Cerebellar cortex (tissue), 1 donor: ENCODE measurements at places on chromosomes 16 and 17.

GRCh38 chr16:49929626-49930025 lies 73.7 kb upstream of the ZNF423 start:
- no peak for DNase-seq

DNA sequence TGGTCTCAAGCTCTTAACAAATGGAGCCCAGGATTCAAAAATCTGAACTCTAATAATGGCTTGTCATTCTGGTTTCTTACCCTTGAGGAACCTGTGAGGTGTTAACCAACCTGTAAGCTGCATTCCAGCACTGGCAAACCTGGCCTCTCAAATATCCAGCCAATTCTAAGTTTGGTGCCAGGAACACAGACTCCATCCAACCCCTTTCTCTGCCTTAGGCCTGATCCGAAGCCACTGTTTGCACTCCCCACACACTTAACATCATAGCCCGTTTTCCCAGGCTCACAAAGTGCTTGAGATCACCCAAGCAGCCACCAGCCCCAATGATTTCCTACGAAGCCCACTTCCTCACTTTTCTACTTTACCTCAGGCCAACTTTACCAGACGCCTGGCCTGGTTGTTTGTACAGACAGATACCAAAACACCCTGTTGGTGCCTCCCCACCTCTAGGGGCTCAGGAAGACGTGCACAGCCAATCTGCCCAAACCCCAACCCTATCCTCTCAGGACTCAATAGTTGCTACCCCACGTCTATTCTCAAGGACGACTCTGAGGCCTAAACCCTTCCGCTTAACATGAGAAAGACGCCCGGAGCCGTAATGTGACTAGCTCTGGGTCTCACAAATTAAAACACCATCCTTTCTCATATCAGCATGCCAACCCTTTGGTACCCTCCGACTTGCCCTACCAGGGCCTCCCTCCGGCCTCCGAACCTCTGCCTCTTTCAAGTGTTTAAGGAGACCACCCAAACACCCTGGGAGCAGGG lies 3.2 kb upstream of the PER1 start:
- DNase-seq: no peak

DNA sequence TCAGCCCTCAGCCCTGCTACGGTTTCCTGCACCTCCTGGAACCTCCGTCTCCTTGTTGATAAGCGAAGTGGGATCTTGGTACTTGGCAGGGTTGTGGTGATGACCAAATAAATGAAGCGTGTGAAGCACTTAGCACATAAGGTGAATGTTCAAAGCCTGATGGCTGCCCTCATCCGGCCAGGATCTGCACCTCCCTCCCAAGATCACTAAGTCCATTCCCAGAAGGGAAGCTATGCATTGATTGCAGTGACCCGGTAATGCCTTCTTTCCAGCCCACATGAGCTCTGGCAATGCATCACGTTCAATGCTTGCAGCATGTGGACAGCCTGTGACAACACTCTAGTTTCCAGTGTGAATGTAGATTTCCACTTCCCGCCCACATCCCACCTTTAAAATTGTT lies 24.9 kb upstream of the RHOT1 start:
- DNase-seq: no peak

GRCh38 chr16:49529411-49530045 lies 155.9 kb downstream of the C16orf78 start:
- no peak for DNase-seq

DNA sequence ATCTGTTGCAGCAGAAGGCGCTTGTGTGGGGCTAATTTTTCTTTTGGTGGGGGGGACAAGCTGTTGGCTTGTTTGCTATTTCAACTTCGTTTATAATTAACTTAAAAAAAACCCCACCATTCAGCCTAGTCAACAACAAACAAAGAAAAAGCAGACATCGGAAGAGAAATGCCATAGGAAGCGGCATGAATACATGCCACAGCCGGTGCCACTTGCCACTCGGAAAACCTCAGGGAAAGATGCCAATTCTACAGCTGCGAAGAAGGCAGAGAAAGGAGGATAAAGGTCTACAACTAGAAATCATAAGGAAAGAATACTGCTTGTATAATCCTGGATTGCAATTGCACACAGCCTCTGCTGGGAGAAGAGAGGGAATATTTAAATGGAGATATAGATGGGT lies 254.4 kb upstream of the PMFBP1 start:
- DNase-seq: peak; percentile 59

DNA sequence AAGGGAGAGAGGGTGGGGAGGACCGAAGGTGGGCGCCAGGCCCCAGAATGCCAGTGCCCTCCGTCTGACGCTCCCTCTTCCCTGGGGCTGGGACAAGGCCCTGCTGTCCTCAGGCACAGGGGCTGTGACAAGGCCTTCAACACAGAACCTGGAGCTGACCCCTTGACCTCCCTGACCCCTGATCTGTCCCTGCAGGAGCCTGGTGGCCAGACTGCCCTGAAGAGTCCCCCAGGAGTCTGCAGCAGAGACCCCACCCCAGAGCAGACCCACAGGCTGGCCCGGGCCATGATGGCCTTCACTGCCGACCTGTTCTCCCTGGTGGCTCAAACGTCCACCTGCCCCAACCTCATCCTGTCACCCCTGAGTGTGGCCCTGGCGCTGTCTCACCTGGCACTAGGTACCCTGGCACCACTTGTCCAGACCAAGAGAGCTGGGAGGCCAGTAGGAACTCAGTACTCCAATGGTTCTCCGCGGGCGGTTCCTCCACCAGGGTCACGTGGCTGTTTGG lies 2.9 kb downstream of the SERPINF2 start:
- DNase-seq: no peak

- no peak for DNase-seq
Measured at GRCh38 chr17:1232786-1233185, 37.5 kb upstream of the BHLHA9 start.

DNA sequence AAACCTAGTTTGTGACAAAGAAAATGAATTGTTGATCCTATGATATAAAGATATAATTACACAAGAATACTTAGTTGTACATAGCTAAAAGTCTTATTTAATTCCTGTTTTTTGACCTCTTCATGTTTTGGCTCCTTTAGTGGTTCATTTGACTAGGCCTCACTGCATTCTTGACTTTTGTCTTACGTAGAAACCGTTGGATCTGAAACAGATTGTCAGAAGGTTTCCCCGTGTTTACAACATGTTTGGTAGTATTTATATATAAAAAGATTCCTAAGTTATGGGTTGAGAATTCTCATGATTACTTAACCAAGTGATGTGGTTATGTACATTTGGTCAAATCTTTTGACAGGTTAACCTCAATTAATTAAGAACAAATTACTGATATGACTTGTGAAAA lies 162.8 kb downstream of the BCAS3 start:
- DNase-seq: no peak

GRCh38 chr17:8532021-8532420 lies 96.3 kb downstream of the NDEL1 start:
- DNase-seq: no peak

- DNase-seq: no peak
Measured at GRCh38 chr17:41656249-41657023, 32.1 kb upstream of the KRT17 start.

DNA sequence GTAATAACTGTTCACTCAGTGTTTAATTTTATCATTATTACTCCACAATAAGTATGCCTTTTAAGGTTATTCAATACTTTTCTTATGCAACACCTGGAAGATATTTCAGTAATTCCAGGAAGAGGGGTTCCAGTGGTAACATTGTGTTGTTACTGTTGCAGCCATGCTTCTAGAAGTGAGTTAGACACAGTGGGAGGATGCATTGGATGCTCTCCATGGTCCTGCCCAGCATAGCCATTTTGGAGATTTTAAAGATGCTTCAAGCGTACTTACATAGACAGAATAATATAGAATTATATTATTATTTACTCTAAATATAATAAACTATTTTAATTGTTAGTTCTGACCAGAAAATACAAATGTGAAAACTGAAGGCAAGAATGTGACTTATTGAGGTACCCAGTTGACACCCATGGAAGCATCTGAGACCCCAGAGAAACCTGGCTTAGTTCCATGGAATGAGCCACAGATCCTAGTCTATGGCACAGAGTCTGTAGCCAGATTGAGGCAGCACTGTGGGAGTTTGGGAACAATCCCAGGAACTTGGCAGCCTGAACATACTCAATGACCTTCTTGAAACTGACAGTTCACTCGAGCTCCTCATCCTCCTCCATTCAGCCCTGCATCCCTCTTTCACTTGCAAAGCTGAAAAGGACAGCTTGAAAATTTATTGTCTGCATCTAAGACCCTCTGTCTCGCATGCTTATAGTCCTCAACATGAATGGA lies 190.1 kb upstream of the HS3ST4 start:
- DNase-seq: peak; percentile 54

- no peak for DNase-seq
Measured at GRCh38 chr17:42167807-42168206, 13.0 kb upstream of the RAB5C start.

- DNase-seq: no peak
Measured at GRCh38 chr16:23920446-23920845, 84.7 kb downstream of the PRKCB start.

DNA sequence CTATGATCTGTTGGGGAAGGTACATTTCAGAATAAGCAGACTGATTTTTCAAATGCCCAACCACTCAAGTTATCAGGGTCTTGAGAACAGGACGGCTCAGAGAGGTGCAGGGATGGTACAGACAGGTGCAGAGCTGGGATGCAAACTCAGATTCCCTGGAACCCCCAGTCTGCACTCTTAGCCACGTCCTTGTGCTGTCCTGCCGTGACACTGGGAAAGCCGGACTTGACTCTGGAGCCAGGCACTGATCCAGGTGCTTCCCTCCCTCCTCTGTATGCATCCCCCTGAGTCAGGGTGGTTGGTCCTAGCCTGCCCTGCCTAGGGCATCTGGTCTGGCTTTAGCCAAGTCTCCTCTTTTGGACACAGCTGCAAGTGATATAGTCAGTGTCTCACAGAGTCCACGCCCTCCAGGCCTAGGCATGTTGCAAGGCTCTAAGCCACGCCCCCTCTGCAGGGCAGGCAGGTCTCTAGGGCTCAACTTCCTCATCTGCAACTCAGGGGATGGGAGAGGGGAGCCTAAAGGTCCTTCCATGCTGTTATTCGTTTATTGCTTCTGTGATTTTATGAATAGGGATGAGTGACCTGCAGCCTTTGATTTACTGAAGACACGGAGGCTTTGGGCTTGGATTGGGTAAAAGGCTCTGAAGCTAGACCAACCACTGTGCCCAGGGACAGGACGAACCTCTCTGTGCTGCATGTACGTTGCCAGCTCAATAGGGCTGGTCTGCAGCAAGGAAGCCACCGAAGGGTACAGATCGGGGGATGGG lies 97.3 kb downstream of the SDK2 start:
- DNase-seq: no peak

- no peak for DNase-seq
Measured at GRCh38 chr16:84526794-84527531, 22.5 kb upstream of the MEAK7 start.

GRCh38 chr16:27449434-27450195 lies 47.6 kb downstream of the IL21R start:
- no peak for DNase-seq

GRCh38 chr17:489758-490329 lies 137.2 kb upstream of the RPH3AL start:
- peak; percentile 33 for DNase-seq

DNA sequence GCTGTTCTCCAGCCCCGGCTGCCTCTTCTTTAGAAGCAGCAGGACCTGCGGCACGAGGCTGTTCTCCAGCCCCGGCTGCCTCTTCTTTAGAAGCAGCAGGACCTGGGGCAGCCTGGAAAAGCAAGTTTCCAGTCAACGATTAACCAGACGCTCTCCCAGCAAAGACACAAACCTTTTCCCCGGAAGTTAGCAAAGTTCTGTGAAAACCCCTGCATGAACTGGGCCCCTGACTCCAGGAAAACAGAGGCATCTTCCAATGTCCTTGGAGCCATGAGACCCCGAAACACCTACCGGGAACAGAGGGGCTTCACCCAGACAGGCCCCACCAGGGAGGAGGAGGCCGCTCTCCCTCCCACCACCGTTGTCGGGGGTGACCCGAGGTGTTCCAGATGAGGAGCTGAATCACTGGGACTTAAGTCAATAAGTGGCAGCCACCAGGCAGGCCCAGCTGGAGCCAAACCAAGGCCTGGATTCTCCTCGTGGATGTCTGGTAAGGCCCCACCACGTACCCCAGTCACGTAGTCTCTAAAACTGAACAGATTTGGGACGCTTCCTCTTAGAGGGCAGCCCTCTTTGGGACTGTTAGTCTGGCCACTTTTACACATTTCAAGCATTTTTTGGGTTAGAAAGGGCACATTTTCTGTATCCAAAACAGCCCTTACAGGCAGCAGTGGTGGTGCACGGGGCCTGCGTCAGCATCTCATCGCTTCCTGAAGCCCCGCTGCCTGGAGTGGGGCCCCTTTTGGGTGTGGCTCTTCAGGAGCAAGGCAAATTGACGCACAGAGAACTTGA lies at the start of gene RPH3AL:
TSS of gene RPH3AL (minus strand) at position 387 of the 792 bp plus-strand sequence. CDS start 25,264 bp downstream, outside the sequence.
- no peak for DNase-seq

GRCh38 chr17:66715745-66716156 lies 119.2 kb upstream of the CACNG5 start:
- peak; percentile 86 for DNase-seq

GRCh38 chr16:83312718-83313245 lies 495.0 kb upstream of the HSBP1 start:
- DNase-seq: no peak

GRCh38 chr17:28096756-28097155 lies 54.3 kb downstream of the NLK start:
- DNase-seq: no peak

GRCh38 chr16:25575363-25575762 lies 116.4 kb upstream of the HS3ST4 start:
- no peak for DNase-seq

DNA sequence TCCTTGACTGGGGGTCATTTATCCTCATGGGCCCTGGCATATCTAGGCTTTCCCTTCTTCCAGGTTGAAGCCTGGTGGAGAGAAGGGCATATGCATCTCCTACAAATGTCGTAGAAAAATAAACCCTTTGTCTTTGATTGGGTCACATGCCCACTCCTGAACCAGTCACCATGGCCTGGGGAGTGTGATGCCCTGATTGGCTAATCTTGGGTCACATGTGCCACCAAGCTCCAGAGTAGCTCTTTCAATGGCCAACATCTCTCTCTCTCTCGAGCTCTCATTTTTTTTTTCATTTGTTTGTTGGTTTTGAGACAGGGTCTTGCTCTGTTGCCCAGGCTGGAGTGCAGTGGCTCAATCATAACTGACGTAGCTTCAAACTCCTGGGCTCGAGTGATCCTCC lies 5.6 kb upstream of the XPO6 start:
- DNase-seq: no peak

- DNase-seq: no peak
Measured at GRCh38 chr17:39800540-39800939, 62.8 kb downstream of the GRB7 start.

- DNase-seq: no peak
Measured at GRCh38 chr17:10062691-10063385, 135.6 kb downstream of the GAS7 start.

GRCh38 chr16:20004931-20005330 lies 68.8 kb downstream of the GPR139 start:
- DNase-seq: no peak

GRCh38 chr17:32323811-32324491 lies 18.0 kb downstream of the C17orf75 start:
- DNase-seq: no peak

DNA sequence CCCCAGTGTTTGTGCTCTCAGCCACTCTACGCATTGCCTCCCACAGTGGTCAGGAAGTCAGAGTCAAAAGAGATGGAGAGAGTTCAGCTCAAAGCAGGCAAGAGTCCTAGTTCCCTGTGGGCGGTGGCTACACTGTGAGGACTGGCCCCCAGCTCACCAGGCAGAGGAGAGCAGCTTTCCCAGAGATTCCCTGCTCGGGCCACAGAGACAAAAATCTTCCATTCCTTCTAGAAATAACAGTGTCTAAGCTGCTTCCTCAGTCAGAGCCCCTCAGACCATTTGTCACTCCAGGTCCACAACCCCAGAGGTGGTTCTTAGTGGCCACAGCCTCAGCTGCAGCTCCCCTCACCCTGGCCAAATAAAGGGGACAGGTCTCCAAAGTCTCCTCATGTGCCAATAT lies 263.0 kb upstream of the RPL38 start:
- no peak for DNase-seq
